Cerebellar nuclear complex (tissue), 1 donor: ENCODE measurements at places on chromosomes 13 and 19.
A peak's percentile ranks its signal among the peaks of the same experiment; 100 is the strongest.

DNA sequence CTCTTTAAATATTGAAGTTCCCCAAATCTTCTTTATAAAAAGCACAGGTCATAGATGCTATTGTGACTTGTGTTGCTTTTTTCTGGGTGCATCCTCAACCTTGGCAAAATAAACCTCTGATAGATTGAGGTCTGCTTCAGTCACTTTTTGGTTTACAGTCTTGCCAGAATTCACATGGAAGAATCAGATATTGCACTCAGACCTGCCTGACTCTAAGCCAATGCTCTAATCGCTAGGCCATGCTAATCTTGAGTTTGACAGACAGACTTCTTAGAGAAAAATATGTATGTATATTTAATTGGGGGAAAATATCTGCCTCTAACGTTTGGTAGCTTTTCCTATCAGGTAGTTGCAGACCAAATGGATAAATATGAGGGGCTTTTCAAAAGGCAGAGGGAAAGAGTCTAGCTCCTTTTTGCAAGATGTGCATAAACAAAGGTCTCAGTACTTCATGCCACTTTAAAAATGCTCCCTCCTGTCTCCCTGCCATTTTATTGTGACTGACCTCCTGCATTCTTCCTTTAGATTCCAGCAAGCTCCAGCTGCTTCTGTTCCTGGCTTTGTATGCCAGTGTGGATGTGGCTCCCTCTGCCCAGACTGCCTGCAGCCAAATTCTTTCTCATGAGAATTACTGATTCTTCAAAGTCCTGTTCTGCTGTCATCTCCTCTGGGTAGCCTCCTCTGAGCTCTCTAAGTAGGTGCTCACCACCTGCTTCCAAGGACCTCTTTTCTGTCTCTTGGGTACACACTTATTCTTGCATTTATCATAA, 42.4 kb upstream of the RFC3 start:
- DNase-seq, result no peak

GRCh38 chr19:55172741-55173140, 6.3 kb upstream of the DNAAF3 start:
- DNase-seq, result no peak

GRCh38 chr19:10450853-10451609, 30.7 kb downstream of the PDE4A start:
- DNase-seq, result no peak

DNA sequence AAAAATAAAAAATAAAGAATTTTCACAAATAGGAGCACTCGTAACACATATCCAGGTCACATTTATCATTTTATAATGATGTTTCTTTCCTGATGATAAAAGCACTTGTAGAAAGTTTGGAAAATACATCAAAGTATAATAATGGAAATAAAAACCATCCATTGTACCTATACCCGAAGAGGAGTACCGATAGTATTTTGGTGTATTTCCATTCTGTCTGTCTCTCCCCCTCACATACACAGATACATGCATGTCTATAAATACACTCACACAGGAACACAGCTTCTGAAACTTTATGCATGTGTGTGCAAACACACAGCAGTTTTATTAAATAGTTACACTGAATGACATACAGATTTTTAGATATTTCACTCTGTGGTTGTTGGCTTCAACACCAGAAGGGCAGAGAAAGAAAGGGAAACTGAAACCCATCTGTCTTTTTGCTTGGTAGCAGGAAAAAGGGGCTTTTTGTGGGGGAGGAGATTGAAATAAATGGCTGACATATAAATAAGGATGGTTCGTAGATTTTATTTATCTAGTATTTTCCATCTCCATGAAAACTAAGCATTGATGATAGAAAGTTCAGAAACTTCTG, 114.8 kb downstream of the LRCH1 start:
- DNase-seq, result no peak

DNA sequence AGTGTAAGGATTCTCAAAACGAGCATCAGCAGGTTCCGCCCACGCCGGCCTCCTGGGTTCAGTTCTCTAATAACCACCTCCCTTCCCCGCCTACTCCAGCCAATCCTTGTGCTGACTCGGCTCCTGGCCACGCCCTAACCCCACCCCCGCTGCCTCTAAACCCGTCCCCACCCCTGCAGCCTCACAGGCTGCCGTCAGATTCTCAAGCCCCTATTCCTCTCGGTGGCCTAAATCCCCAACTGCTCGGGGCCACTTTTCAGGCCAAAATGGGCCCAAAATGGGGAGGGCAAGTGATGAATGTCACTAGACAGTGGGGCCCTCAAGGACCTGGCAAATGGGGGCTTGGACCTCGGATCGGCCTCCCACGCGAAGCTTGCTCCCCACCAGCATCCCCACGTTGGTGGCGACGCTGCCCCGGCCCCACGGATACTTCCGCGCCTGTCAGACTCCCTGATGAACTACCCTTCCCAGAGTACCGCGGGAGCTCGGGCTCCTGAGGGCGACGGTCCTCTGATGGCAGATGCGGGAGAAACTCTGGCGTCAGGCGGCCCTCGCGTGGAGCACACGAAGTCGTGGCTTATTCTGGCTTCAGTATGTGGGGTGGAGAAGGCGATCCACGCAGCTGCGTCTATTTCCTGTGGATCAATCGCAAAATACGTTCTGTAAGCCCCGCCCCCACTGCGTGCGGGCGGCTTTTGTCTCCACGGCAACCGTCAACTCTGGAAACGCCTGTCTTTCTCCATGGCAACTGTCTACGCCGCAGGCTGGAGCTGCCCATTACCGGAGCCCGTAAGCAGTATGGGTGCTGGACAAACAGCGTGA, 24.8 kb downstream of the ZNF473 start:
- DNase-seq, result peak; percentile 12

DNA sequence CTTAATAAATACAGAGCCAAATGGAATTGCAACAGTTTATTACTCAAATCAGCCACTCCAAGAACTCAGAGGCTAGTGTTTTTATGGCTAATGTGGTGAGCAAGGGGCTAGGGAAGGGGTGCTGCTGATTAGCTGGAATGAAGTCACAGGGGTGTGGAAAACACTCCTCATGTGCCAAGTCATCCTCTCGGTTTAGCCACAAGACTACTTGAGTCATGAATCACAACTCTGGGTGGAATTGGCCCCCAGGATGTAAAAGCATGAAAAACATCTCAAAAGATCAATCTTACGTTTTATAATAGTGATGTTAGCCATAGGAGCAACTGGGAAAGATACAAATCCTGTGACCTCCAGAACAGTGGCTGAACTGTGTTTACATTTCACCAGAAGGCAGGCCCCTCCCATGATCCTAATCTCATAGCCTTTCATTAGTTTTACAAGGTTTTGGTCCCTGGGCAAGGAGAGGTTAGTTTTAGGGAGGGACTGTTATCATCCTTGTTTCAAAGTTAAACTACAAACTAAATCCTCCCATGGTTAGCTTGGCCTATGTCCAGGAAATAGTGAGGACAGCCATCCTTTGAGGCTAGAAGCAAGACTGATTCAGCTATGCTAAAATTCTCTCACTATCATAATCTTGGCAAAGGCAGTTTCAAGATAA, 2020.1 kb upstream of the PCDH20 start:
- no peak for DNase-seq

DNA sequence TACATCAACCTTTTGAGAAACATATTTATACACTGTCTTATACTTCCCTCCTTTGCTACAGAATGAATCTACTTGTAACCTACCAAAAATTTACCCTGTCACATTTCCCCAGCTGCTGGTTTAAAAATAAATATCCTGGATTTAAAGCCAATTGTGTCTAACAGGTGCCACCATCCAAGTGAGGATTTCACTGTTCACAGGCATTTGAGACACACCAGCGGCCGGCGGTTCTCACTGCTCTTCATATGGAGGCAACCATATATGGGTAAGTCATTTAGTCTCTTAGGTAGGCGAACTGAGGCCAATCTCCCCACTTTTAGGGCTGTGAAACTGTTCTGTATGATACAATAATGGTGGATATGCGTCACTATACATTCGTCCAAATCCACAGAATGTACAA, 26.2 kb downstream of the SLC25A30 start:
- no peak for DNase-seq

DNA sequence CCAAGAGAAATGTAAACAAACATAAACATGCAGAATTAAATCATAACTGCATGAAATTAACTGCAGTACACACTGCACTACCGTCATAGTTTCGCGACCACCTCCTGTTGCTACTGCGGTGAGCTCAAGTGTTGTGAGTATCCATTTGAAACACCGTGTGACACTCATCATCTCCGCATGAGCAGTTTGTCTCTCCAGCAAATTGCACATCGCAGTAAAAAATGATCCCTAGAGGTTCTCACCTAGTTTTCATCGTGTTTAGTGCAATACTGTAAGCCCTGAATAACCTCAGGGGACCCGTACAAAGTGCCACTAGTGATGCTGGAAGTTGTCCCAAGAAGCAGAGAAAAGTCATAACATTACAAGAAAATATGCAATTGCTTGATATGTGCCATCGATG, 147.7 kb downstream of the DPF1 start:
- DNase-seq, result no peak

DNA sequence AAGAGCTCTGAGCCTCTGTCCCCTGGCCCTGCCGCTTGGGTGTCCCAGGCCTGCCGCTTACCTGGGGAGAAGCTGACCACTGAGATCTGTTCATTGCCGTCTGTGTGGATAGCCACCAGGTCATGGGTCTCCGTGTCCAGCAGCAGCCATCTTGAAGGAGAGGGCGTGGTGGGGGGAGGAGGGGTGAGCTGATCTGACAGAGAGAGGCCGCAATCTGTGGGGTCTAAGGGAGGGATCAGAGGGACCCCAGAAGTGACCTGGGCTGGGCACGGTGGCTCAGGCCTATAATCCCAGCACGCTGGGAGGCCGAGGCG, 14.6 kb upstream of the GPR4 start:
- no peak for DNase-seq

GRCh38 chr19:56980906-56981305, 138.9 kb upstream of the USP29 start:
- DNase-seq, result no peak

GRCh38 chr19:34867631-34868030, 59.1 kb upstream of the ZNF30 start:
- no peak for DNase-seq

GRCh38 chr19:32324631-32325285, 20.7 kb upstream of the ZNF507 start:
- no peak for DNase-seq

DNA sequence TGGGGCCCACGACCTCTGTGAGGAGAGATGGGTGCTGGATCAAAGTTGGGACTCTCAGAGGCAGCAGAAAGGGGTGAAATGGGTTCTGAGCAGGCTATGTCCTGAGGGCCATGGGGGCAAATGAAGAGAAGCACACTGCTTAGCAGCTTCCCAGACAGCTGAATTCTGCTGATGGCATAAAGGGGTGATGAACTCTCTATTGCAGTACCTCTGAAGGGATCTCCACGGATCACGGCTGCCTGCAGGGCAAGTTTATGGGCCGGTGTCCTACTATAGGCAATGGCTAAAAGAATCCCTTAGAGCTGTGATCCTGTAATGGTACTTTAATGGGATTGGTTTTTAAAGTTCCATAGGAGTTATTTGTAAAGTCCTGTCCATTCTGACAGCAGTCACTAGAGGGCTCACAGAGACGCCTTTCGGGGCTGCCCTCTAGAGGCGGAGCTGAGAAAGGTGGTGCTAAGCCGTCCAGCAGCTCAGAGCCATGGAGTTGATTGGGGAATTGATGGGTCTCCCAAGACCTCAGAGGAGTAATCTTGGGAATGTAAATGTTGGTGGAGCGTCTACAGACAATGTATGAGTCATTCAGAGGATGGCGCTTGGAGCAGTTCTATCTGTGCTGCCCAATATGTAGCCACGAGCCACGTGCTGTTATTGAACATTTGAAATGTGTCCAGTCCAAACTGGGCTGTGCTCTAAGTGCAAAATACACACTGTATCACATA, 287.3 kb downstream of the COG6 start:
- DNase-seq, result no peak
